Stimulated activated CD4-positive, alpha-beta T cell treated with anti-CD3 and anti-CD28 coated beads, TNF-alpha, amount 100 ng/mL, for 1 hour (primary cell): ENCODE measurements at places on chromosomes 1 and 21.

DNA sequence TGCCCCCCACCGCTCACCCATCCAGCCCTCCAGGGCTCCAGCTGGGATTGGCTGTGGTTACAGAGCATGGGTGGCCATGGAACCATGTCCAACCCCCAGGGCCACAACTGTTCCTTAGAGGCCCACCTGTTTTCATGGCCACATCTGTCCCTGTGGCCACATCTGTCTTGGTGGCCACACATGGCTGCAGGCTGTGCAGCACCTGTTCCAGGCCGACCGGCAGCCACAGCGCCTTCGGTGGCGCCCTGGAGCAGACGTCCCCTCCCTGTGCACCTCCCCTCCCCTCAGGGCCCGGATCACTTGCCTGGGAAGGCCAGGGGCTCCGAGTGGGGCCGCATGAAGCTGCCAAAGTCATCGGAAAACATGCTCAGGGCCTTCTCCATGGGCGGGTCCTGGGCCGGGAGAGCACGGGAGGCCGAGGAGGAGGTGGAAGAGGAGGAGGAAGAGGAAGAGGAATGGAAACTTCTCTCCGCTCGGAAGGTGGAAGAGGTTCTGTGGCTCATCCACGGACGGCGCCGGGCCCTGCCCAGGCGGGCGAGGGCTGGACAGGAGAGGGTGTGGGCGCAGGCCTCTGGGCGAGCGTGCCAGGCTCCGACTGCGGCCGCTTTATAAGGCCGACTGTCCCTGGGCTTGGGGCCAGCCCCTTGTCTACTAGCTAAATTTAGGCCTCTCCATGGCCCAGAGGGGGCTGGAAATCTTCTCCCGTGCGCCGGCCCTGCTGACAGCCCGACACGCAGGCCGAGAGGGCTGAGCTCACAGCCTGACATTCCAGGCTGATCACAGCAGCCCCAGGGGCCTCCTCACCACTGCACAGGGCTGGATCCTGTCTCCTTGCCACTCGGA, at the start of gene HSPB7:
TSS of gene HSPB7 (minus strand) at position 583 of the 843 bp plus-strand sequence. CDS start at position 503, 80 bp downstream.
- DNase-seq, result no peak

- no peak for DNase-seq
These were observed 1227.3 kb downstream of the PLA2G4A start for GRCh38 chr1:188056011-188056410.

DNA sequence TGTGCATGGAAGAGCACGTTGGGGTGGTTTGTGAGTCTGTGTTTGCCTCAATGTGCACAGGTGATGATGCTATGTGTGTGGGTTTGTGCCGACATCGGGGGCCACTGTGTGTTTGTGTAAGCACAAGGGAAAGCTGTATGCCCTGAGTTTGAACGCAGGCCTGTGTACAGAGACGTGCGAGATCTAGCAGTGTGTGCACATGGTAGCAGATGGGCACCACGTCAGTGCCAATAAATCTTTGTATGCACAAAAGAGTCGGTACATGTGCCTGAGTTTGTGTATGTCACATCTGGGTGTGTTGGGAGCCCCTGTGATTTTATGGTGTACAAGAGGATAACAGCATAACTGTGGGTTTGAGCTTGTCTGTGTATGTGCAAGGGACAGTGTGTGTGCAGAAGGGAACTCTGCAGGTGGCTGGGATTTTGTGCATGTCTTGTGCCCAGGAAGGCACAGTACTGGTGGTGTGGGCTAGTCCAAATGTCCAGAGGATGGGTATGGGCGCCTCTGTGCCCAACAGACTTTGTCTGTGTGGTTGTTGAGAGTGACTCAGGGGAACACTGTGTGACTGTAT, 32.0 kb upstream of the WASF2 start:
- no peak for DNase-seq

DNA sequence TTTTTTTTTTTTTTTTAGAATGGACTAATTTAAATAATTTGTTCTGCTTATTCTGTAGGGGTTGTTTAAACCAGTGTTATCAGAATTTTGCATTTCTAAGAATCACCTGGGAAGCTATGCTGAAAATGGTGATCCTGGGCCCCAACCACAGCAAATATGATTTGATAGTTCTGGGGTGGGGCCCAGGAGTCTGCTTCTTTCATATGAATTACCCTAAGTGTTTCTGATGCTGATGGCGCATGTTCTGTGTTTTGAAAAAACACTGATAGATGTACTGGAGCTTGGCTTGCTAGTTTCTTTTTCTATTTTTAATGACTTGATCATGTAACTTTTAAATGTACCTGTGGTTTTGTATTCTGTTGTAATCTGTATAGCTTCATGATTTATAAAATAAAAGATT, 89.3 kb downstream of the CDC14A start:
- DNase-seq, result no peak

DNA sequence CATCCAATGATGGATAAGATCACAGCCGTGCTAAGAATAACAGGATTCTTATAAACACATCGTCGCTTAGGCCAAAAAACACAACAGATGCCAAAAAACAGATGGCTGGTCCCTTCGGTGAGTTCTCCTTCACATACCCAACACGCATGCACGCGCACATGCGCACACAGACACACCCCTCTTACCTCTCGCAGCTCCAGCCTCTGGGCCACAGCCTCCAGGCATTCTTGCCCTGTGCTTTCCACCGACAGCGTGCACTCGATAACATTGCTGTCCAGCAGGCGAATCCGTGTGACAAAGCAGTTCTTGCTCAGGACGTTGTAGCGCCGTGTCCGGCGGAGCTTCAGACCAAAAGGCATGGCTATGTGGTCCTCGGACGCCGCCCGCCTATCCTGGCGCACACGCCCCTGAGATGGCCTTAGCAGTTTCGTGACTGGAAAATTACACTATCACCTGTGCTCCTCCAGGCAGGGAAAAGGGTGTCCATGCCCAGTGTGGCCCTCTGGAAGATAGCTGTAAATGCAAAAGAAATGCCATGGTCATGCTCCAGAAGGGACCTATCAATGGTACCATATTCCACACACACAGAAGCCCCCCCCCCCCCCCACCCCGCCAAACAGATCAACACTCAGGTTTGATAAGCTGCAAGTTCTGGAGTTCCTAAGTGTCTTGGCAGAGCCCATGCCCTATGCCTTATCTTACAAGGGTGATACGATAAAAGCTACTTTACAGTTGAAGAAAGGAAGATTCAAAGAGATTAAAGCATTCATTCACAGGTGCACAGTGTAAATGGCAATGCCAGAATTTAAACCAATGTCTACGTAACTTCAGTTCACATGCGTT, 86.7 kb downstream of the PTPN14 start:
- no peak for DNase-seq

- peak; percentile 12 for DNase-seq
These were observed 235.2 kb upstream of the IRF2BP2 start for GRCh38 chr1:234845097-234845660.

DNA sequence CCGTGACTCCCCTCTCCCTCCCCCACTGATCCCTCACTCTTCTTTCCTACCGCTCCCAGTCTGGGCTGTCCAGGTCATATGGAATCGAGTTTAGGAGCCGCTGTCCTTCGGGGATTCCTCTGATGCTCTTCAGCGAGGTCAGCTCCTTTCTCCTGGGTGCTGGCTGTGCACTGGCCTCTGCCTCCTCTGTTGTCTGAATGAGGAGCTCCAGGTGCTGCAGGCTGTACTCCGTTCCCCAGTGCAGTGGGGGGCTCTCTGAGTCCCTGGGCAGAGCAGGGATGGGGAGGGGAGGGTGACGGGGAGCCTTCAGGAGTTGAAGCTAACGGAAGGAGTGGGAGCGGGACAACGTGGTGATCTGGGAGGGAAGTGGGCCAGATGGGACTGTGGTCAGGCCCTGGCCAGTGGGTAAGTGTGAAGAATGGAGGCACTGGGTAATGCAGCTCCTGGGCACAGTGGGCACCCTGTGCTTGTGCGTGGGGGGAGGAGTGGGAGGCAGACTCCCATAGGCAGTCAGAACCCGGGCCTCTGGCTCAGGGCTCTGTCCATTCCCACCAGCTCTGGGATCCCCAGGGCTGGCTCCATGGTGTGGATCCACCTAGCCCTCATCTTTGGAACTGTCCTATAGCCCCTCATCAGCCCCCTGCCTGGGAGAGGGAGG, 59.5 kb upstream of the TLR5 start:
- no peak for DNase-seq

GRCh38 chr1:96306809-96307560, 414.6 kb upstream of the PTBP2 start:
- no peak for DNase-seq

DNA sequence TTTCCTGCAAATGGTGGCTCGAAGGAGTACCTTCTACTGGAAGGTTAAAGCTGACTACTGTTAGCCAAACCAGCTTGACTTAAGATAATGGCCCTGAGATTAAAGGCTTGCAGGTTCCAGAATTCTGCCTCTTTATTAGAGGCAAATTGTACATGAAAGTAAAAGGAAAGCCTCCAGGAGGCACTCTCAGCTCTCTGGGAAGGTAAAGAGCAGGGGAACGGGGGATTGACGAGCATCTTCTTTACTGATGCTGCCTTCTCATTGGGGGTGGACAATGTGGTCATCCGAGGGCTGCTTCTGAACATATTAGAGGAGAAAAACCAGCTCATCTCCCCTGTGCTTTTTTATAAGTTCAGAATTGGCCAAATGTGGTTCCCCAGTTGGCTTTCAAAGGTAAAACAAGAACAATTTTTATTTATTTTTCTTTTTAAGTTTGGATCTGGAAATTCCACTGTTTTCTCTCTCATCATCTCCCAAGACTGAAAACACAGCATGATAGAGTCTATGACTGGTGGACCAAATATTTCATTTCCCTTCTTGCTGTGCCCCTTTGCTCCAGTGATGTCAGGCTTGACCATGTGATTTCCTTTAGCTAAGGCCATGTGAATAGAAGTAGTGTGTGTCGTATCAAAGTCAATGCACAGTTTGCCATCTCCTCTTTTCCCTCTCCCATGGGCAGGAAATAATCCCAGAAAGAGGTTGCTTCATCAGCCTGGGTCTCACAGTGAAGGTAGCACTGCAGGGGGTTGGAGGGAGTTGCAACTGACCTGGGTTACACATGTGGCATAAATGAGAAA, 292.7 kb downstream of the PRDM2 start:
- DNase-seq, result no peak

DNA sequence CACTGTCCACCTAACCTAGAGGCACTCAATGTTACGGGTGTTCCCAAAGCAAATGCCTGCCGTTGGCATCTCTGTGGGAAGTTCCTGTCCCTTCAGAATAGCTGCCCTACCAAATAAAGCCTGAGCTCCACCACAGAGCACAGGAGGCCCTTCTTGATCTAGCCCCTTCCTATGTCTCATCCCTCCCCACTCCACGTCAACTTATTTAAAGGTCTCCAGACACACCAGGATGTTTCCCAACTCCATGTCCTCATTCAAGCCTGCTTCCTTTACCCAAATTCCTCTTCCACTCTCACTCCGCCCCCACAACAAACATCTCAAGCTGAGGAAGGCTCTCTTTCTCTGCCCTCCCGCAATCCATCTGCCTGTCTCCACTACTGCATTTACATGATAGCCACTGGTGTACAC, 87.7 kb downstream of the TGFBR3 start:
- DNase-seq, result no peak

GRCh38 chr1:211683396-211684297, 8.2 kb upstream of the NEK2 start:
- no peak for DNase-seq

DNA sequence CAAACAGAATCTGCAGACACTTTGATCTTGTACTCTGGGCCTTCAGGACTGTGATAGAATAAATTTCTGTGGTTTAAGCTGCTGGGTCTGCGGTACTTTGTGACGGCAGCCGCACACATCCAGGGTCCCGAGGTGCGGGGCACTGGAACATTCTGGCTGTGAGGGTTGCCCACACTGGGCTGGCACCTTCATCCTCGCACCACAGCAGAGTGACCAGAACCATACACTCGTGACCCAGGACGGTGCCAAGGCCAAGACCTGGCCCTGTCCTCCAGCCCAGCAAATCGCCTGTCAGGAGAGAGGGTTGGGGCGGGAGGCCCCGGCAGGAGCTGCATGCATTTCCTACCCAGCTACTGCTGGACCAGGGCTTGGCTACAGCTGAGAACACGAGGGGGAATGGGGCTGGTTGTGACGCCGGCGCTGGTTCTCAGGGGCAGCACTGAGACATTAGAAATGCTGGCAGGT, 2.6 kb upstream of the FTCD start:
- no peak for DNase-seq

GRCh38 chr1:72485801-72486200, 203.5 kb upstream of the NEGR1 start:
- no peak for DNase-seq

DNA sequence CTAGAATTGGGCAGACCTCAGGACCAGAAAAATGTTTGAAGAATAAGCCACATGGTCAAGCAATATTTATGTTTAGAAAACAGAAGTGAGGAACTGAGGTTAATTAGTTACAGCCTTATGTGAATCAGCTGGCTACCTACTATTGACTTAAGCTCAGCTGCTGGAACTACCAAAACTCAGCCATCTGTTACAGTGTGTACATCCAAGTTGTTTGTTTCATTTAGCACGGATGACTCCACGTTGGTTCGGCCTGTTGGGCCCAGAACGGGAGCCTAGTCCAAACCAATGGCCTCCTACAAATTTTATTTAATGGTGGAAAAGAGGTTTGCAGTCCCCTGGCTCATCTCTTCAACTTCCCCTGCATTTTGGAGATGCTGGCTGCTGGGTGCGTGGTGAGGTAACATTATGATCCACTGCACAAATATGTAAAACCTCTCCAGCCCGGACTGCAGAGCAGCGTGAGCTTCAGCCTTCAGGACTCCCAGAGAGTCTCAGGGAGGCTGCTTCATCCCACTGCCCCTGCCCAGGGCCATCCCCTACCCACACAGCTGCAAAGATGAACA, 143.4 kb downstream of the ZZZ3 start:
- DNase-seq, result no peak

DNA sequence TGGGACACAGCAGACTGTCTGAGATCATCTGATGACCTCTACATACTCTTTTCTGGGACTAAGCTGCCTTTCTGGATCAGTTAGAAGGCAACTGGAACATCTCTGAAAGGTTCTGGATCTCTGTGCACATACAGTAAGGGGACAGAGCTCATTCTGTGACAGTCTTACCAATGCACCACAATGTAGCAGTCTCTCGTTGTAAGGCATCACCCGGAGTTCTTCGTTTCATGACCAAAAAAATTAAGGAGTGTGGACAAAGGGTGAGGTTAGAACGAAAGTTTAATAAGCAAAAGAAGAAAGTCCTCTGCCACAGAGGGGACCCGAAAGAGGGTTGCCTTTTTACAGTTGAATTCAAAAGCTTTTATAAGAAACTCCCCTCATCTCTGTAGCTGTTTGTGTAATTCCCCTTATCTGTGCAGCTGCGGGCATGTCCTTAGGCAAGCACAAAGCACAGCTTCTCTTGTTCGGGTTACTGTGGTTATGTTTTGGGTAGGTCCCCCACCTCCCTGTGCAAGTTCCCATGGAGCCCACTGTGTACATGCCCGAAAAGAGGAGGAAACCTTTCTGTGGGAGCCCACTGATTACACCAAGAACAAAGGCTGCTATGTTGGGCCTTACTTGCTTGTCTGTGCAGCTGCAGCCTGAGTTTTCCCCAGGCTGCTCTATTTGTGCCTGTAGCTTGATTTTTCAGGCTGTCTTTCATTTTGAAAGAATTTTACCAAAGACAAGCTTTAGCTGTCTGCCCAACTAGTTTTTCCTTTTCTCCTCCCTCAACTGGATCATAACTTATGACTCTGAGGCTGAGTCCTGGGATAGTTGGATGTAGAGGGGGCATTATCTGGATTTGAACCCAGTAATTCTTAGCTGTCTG, 53.1 kb upstream of the CACNA1E start:
- no peak for DNase-seq

- no peak for DNase-seq
These were observed 13.5 kb upstream of the TINAGL1 start for GRCh38 chr1:31562707-31563360.
